ENCODE measurements at places on chromosomes 6 and 20. TPM values are rescaled to one million over a fixed set of nuclear protein-coding genes. Genes with fewer than 3 reads are reported as not detected.

MBOAT1 gene
- 7.0 TPM for total RNA-seq

SLC24A3 gene
- under 0.01 TPM for total RNA-seq

LINC00237 gene
- not detected for total RNA-seq

EYS gene
- total RNA-seq: not detected

NFKBIL1 gene
- 19.9 TPM for total RNA-seq

BPIFB4 gene
- total RNA-seq: not detected

MEI4 gene
- total RNA-seq: not detected

GPLD1 gene
- 0.15 TPM for total RNA-seq

MOCS3 gene
- total RNA-seq: 5.2 TPM

DNAH8 gene
- total RNA-seq: not detected

HAO1 gene
- not detected for total RNA-seq

CYP21A2 gene
- total RNA-seq: 0.17 TPM

VGLL2 gene
- total RNA-seq: not detected

CST7 gene
- total RNA-seq: not detected

BLOC1S5 gene
- 11.3 TPM for total RNA-seq

AVP gene
- not detected for total RNA-seq

CD83 gene
- 4.5 TPM for total RNA-seq
